ENCODE measurements at places on chromosomes 11 and 22.

DNA sequence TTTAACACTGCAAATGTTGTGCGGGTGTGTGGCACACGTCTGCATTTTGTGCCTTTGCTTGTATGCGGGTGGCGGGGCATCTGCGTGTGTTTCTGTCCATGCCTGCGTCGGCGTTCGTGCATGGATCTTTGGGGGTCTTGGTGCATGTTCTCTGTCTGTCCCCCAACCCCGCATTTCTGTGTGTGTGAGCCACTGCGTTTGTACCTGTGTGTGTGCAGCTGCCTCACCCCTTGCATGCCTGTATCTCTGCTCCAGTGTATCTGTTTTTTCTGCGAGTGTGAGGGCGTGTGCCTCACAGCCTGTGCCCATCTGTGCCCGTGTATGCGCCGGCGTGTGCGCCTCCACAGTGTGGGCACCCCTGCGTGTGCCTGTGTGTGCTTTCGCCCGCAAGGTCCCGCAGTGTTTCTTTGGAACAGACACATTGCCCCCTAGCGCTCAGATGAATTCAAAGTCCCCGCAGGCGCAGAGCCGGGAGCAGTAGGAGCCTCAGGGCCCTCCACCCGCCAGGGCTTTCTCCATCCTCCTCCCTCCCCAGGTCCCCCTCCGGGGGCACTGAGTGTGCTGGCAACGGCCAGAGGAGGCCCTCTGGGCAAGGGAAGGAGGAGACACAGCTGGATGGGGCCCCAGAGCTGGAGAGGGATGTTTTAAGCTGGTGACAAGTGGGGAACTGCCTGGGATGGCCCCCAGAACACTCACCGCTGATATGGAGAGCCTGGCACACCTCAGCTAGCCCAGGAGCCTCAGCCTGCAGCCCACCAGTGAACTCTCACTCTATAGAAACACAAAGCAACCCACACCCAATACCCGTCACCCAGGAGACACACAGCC is 3.1 kb upstream of the MN1 start:
- DNase-seq, result peak; percentile 47

DNA sequence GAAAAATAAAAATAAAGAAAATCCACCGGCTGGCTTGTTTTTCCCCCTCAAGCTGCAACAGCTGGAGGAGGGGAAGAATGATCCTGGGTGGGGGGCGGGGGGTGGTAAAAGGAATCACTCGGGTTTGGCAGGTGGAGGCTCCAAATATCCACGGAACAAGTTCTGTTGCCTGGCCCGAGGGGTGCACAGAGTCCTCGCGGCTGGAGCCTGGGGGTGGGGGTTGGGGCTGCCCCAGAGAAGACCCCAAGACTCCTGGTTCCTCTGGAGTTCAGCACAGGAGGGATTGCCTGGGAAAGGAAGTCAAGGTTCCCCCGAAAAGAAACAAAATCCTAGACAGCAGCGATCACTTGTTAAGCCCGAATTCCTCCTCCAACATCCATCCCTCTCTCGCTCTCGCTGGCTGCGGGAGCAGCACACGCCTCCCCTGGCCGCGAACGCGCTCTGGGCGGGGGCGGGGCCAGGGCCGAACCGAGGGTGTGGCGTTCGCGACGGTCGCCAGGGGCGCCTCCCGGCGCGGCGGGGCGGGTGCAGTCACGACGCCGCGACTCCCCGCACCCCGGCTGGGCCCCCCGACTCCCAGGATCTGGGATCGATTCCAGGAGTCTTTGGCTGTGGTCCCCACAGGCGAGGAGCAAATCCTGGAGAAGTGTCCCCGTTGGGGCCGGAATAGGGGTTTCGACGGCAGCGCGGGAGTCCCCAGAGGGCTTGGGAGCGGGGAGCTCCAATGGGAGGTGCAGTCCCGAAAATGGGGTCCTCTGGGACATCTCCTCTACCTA is at the start of gene KCNA4:
Gene KCNA4 (minus strand): TSS at position 443 of the 776 bp plus-strand sequence. CDS start 4,352 bp downstream, outside the sequence.
- no peak for DNase-seq

- no peak for DNase-seq
These were observed 67.3 kb downstream of the TRPC6 start for GRCh38 chr11:101516546-101516945.

- DNase-seq, result no peak
These were observed 100.6 kb upstream of the TENM4 start for GRCh38 chr11:79541466-79541865.

DNA sequence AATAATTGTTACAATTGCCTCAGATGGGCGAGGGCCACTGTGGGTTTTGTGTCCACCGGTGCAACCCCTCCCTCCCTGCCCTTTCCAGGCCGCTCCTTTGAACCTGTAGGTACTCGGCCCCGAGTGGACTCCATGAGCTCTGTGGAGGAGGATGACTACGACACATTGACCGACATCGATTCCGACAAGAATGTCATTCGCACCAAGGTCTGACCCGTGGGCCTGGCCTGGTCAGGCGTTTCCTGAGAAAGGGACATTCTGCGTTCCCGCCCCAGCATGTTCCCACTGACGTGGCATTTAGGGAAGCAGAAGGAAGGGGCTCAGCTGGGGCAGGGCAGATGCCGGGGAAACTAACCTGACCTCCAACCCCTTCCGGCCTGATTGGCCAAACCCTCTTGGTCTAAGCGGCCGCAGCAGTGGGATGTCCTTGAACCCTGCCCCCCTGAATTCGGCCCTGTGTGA is 10.1 kb downstream of the SIDT2 start:
- DNase-seq, result no peak

DNA sequence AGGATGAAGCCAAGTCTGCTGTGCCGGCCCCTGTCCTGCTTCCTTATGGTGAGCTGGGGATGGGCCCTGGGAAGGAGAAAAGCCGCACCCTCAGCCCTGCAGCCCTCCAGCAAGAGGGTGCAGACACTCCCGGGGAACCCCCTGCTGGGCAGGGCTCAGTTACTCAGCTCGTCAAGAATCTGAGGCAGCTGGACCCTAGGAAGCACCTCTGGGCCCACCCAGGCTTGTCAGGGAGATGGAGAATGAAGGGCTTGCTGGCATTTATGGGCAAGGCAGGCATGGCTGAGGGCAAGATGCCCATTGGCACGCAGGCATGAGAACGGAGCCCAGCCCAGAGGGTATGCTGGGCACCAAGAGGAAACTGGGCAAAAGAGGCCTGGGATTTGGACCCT is 12.9 kb downstream of the RELT start:
- no peak for DNase-seq

- no peak for DNase-seq
These were observed 46.3 kb downstream of the BIRC2 start for GRCh38 chr11:102393272-102393730.

GRCh38 chr22:29050457-29050856 is 11.2 kb downstream of the C22orf31 start:
- DNase-seq, result no peak

DNA sequence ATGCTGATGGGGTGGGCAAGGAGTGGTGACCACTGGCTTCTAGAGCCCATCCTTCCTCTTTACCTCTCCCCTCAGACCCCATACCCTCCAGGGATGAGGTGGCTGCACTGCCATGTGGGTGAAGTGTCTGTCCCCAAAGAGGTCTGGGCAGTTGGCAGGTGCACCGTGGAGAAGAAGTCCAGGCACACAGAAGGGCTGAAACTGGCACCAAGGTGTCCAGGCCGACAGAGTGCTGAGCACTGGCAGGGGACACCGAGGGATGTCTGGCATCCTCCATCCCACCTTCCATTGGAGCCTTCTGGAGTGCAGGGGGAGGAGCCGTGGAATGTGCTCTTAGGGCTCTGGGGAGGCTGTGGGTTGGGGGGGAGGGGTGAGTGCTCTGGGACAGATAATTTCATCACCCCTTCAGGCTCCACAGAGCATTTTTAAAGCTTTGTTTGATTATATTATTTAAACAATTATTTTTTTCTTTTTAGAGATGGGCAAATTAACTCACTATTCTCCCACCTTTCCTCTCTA is 37.9 kb downstream of the PKNOX2 start:
- no peak for DNase-seq

- peak; percentile 64 for DNase-seq
These were observed 37.6 kb downstream of the ZNF195 start for GRCh38 chr11:3341298-3341697.

- DNase-seq, result no peak
These were observed 6.5 kb upstream of the RHOD start for GRCh38 chr11:67050139-67050538.

DNA sequence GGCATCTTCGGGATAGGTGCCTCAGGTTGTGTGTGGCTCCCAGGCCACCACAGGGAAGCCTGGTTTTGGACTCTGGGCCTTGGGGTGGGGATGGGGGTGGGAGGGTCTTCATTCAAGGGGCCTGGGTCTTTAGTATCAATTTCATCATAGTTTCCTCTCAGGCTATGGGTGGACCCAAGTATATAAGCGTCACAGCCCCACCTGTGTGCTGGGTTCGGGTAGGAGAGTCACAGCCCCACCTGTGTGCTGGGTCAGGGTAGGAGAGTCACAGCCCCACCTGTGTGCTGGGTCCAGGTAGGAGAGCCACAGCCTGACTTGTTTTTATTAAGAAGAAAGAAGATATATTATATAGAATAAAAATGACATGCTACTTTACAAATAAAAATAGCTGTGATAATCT is 422.1 kb downstream of the BRD1 start:
- DNase-seq, result no peak

DNA sequence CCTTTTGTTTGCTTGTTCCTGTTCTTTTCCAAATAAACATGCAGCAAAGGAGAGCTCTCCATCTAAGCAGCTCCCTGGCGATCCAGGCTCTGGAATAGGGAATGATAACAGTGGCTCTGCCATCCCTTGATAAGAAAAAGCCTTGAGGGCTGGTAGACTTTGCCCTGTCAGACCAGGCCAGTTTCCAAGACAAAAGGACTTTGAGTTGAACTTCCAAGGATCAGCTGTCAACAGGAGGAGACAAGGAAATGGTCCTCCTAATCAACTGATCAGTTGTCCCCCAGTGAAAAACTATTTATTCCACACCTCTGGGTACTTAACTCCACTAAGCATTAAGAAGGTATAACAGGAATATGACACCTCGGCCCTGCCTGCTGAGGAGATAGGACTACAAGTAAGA is 127.8 kb downstream of the PARVA start:
- DNase-seq, result no peak

GRCh38 chr22:27825174-27825573 is 23.6 kb upstream of the MN1 start:
- DNase-seq, result peak; percentile 4

GRCh38 chr11:94757037-94757735 is 11.0 kb upstream of the AMOTL1 start:
- no peak for DNase-seq

- DNase-seq, result no peak
These were observed 1420.7 kb downstream of the TBC1D22A start for GRCh38 chr22:48182846-48183805.

DNA sequence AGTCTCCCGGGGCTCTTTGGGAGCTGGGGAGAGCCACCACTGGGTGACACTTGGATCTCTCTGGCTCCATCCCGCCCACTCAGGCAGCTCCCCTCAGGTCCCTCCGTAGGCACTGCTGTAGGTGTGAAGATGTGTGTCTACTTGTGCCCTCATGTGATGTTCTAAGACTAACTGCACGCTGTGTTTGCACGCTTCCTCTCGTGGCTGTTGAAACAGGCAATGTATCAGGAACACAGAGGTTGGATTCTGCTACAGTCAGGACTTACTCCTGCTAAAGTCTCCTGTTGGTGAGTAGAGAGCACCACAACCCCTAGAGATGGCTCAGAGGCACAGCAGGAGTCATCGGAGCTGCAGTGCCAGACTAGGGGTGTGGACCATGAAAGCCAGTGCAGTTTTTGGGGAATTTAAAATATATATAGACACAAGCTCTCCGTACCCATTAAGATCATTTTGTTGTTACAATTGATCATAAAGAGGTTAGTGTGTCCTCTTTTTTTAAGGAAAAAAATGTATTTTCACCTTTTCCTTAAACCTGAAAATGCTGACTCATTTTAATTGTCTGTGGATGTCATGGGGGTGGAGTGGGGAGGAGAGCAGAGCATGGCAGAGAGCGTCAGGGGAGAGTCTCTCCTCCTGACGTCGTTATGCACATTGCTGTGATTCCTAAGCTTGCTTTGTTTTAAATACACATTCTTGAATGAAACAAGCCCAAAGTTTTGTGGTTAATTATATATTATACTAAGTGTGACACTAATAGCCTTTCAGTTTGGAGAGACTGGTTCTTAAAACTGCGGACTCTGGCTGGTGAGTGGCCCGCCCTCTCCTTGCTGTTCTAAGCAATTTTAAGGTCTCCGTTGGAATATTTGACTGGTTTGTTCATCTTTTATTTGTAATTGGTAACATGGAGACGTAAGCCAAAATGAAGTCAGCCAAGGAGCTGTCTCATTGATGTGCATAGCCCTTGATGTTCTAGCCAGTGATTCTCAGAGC is 16.2 kb upstream of the CTTN start:
- no peak for DNase-seq

GRCh38 chr11:66592457-66593302 is at the start of the genes CCDC87 and CCS:
Gene CCDC87, minus strand, starts transcription at chr11:66593063. Its CDS starts 48 bp downstream, at chr11:66593015.
Gene CCS, plus strand, starts transcription at chr11:66593185. Its CDS starts 77 bp downstream, at chr11:66593262.
- DNase-seq, result peak; percentile 99

DNA sequence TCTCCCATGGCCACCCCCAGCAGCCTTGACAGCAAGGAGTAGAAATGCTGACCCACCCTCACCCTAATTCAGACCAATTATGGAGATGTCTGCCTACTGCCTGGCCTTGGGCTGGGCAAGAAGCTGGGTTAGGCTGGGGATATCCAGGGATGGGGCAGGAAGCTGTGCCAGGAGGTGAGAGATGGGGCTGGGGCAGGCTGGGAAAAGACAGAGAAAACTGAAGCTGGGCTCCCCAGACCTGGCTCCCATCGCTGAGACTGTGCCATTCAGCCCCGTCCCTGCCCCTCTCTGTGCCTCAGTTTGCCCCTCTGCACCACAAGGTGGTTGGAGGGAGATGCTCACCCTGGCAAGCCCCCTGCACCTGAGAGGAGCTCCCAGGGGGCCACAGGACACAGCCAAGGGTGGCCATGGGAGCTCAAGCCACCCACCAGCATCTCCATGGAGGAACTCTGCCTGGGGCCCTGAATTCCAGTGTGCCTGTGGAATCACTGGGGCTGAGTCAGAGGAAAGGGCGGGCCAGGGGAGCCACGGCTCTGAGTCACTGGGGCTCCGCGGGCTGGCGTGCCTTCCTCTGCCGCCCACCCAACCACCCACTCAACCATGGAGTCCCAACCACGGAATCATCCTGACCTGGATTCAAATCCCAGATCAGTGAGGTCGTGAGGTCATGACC is 6.0 kb upstream of the CARD10 start:
- DNase-seq, result no peak

GRCh38 chr11:61679893-61680621 is at the start of gene DAGLA:
Gene DAGLA, plus strand, starts transcription at chr11:61680391. Its CDS starts 39,765 bp downstream, at chr11:61720156.
- DNase-seq, result peak; percentile 81

- DNase-seq, result no peak
These were observed 54.9 kb downstream of the SOX6 start for GRCh38 chr11:16301462-16301861.

DNA sequence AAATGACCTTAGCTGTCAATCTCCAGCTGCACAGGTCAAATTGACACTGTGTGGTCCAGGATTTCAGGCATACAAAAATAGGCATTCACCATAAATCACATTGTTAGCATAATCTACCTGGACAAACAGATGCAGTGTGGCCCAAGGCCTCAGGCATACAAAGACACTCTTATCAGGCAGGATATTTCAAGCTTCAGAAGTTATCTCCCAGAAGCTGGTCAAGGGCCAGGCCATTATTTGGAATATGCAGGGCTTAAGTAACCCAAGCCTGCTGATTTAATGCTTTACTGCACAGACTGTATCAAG is 25.5 kb upstream of the HORMAD2 start:
- no peak for DNase-seq

All from CD4-positive, alpha-beta T cell treated with Interleukin-2 at 100 ng/mL for 4 hours (primary cell).